ENCODE measurements at places on chromosomes 13 and 19.

DNA sequence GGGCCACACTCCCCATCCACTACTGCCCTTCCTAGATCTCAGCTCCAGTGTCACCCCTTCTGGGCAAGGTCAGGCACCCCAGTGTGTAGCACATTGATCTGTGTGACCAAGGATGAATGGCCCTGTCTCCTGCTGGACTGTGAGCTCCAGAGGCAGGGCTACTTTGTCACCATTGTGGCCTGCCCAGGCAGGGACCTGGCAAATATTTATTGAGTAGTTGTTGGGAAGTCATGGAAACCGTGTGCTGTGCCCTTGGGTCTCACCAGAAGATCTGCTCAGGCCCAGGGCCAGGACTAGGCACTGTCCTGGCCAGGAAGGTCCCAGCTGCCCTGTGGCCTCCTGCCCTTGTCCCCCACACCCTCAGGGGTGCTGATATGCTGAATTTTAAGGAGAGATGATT, 10.5 kb downstream of the NACC1 start:
- no peak for DNase-seq

- DNase-seq, result peak; percentile 67
Measured at GRCh38 chr19:13056052-13056660, 46.5 kb downstream of the LYL1 start.

DNA sequence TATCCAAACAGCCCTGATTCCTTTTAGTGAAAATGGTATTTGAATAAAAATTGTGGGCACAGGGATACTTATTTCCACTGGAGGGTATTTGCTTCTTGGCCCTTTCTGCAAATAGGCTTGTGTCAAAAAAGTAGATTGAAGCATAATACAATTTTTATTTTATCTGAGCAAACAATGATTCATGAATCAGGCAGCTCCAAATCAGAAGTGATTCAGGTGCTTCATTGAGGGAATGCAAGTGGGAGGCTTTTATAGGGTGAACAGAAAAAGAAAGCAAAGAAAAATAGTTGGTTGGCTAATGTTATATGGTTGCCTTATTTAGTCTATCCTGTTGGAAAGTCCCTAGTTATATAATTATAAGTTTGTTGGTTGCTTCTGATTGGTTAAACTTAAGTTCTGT, 117.9 kb downstream of the ITGBL1 start:
- no peak for DNase-seq

GRCh38 chr13:20121159-20121525, 39.7 kb downstream of the GJA3 start:
- no peak for DNase-seq

- DNase-seq, result peak; percentile 44
Measured at GRCh38 chr19:6423499-6424194, 964 bp downstream of the KHSRP start.

DNA sequence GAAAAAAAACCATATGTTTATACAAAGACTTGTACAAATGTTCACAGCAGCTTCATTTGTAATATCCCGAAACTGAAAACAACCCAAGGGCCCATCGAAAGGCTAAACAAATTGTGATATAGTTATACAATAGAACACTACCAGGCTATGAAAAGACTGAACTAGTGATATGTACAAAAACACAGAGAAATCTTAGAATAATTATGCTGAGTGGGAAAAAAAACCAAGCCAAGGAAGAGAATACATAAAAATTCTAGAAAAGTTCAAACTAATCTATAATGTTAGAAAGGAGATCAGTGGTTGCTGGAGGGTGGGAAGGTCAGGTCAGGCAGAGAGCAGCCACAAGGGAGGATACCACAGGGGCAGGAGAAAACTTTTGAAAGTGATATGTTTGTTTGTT, 7.8 kb downstream of the PABPC3 start:
- no peak for DNase-seq

DNA sequence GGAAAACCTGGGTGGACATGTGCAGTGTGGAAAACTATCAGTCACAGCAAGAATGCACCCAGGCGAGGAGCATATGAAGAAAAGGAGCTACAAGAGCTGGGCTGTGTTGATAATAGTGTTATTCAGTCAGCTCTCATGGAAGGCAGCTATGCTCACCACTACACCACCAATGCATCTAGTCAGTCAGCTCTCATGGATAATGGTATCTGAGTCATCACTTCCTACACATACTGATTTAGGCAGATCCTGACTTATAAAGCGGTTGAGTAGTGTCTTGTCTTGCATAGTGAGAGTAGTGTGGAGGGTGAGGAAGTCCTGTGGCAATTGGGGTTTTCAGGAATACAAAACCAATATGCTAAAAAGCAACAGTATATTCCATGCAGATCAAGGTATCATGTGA, 9.1 kb upstream of the ZNF160 start:
- no peak for DNase-seq

DNA sequence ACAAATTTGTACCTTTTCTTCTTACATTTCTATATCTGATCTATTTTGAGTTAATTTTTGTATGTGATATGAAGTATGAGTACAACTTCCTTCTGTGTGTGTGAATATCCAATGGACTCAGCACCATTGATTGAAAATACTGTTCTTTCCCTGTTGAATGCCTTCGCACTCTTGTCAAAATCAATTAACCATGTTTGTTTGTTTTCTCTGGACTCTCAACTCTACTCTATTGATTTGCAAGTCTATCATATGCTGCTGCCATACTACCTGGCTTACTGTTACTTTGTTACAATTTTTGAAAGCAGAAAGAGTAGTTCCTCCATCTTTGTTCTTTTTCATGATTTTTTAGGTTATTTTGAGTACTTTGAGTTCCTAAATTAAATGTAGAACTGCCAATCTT, 1437.4 kb upstream of the SPRY2 start:
- no peak for DNase-seq

- DNase-seq, result peak; percentile 9
Measured at GRCh38 chr19:51407511-51408131, 9.8 kb downstream of the SIGLEC10 start.

DNA sequence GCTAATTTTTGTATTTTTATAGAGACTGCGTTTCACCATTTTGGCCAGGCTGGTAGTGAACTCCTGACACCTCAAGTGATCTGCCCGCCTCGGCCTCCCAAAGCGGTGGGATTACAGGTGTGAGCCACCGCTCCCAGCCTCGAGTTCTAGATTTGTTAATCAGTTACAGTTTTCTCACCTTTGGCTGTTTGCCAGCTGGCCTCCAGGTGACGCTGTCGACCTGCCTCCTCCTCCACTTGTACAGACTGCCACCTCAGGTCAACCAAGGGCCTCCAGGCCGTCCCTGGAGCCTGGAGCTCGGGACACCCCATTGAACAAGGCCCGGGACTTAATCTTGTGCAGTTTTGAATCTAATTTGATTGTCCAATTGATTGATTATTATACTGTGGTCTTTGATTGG, 45.5 kb downstream of the IER2 start:
- DNase-seq, result no peak

DNA sequence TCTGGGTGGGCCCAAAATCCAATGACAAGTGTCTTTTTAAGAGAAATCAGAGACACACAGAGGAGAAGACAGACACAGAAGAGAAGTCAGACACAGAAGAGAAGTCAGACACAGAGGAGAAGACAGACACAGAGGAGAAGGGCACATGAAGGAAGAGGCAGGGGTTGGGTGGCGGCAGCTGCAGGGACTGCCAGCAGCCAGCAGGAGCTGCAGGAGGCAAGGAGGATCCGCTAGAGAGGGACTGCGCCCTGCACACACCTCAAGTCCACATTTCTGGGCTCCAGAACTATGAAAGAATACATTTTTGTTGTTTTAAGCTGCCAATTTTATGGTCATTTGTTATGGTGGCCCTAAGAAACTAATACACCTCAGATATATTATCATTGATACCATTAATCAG, 140.6 kb downstream of the ZIC5 start:
- no peak for DNase-seq

Data from HFFc6 (cell line).